H9 (cell line): ENCODE measurements at places on chromosomes 3 and 15. TPM values are rescaled to one million over a fixed set of nuclear protein-coding genes. Genes with fewer than 3 reads are reported as not detected.

The DPPA4 gene
- total RNA-seq, result 796 and 821 TPM in 2 replicates

DNA sequence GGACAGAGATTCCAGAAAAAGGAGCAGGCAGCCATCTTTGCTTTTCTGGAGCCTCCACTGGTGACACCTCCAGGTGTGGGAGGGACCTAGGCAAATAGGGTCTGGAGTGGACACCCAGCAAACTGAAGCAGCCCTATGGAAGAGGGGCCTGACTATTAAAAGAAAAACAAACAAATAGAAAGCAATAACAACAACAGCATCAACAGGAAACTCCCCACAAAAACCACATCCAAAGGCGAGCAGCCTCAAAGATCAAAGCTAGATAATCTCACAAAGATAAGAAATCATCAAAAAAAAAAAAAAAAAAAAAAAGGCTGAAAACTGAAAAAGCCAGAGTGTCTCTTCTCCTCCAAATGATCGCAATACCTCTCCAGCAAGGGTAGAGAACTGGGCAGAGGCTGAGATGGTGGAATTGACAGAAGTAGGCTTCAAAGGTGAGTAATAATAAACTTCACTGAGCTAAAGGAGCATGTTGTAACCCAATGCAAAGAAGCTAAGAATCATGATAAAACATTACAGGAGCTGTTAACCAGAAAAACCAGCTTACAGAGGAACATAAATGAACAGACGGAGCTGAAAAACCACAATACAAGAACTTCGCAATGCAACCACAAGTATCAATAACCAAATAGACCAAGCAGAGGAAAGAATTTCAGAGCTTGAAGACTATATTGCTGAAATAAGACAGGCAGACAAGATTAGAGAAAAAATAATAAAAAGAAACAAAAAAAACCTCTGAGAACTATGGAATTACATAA is 225.4 kb downstream of the CTNNB1 start:
- DNase-seq, result no peak

DNA sequence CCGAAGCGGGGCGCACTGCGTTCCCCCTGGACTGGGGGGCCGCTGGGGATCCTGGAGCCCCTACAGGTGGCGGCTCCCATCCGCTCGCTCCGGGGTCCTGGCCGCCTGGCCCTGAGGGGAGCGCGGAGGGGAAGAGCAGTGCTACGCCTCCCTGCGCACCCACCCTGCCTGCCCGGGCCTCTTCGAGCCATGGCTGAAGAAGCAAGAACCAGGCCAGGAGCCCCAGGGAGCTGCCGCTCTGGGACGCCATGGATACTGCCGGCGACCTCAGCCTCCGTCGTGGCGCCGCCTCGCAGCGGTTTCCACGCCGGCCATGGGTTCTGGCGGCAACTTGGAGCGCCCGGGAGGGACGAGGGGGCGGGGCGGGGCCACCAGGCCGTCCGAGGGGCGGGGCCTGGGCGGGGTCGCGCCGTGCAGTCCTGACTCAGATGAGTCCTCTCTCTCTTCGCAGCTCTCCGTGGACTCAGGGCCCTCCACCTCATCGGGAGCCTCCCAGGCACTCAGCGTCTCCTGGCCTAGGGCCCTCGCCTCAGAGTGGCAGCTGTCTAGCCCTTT is 50.9 kb downstream of the MYL3 start:
- DNase-seq, result peak; percentile 92

- no peak for DNase-seq
These were observed 418.8 kb upstream of the NR2F2 start for GRCh38 chr15:95911570-95912279.

DNA sequence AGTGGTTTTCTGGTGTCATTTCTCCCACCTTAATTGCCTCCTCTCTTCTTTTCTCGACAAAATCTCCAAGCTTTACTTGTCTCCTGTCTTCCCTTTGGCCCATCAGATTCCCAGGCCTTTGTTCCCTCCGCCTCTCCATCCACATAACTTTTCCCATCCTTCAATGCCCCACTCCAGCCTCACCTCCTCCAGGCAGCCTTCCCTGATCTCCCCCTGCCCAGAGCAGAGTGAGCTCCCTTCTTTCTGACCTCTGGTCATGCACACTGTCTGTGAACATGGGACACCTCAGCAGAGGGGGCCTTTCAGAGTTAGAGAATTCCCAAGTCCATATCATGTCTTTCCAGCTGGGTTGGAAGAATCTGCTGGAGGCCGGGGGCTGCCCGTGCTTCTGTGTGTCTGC is 14.6 kb upstream of the SSUH2 start:
- DNase-seq, result no peak

The ANO10 gene
- total RNA-seq, result 32.3 and 38.7 TPM in 2 replicates

- no peak for DNase-seq
These were observed 17.1 kb downstream of the AQR start for GRCh38 chr15:34952481-34952880.

DNA sequence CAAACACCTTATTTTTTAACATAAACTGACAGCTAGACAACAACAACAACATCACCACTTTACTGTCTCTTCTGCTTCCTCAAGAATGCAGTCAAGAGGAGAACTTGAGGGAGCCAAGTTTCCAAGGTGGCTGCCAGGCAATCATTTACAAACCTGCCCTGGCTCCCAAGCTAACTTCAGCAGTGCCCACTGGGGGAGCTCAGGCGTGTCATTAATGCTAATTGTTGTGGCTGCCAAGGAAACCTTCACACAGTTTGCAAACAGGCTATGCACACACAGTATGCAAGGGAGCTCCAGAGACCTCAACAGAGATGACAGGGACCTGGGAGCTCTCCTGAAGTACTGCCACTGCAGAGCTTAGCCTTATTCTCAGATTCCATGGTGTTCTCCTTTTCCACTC is 2.1 kb downstream of the DZIP1L start:
- peak; percentile 48 for DNase-seq

DNA sequence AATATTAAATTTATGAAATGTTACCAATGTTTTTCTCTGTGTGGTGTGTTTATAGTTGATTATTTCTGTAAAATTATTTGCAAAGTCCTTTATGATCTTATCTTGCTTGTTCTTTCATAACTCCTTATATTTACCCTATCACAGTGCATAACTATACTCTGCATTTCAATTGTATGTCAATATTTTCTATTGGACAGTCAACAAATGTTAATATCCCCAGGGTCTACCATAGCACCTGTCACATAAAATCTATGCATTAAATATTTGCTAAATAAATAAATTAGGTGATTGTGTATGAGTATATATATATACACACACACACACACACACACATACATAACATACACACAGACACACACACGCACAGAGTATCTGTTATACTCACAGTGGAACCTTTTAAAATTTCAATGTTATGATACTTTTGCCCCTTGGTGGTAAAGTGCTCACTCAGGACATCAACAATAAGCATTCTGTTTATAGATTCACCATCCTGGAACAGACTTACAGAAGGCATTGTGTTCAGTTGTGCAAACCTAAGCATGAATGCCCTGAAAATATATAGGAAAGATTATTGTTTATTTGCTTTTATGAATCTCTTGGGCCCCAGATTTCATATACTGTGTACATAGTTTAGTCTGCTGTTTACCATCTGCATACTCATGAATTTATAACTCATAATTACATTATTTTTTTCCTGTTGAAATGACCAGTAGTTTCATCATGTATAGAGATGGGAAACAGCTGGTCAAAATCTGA is 443.7 kb downstream of the EPHA6 start:
- DNase-seq, result no peak

DNA sequence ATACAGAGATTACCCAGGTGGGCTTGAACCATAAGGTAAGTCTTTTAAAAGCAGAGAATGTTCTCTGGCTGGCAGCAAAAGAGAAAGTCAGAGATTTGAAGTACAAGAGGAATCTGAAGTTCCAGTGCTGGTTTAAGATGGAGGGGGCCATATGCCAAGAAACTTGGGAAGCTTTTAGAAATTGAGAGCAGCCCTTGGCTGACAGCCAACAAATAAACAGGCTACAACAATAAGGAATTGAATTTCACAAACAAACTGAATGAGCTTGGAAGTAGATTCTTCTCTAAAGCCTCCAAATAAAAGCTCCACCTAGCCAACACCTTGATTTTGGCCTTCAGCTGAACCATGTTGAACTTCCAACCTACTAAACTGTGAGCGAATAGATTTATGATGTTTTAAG is 85.7 kb downstream of the TRIM42 start:
- DNase-seq, result no peak

DNA sequence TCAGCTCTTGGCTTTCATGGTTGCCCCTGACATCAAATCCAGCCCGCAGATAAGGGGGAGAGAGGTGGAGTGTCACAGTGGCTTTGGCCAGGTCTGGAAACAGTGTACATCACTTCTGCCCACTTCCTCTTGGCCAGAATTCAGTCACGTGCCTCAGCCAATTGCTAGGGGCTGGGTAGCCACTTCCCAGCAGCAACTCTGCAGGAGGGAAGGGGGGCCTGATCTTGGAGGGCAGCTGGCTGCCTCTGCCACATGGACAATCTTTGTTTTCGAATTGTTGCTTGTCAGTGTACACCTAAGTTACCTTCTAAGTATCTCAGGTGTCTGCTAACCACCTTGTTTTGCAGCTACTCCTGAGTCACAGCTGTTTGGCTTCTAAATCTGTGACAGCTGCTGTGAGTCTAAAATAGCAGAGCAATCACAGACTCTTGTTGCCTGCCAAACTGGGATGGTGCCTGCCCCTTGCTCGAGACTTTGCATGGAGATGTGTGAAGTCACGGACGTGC is 41.0 kb upstream of the LIMD1 start:
- no peak for DNase-seq

The TF gene
- total RNA-seq, result 0.09 and 0.18 TPM in 2 replicates

The SV2B gene
- total RNA-seq, result 0.07 TPM in 1 of 2 replicates, not detected in the other

GRCh38 chr3:47523310-47524073 is 10.0 kb upstream of the ELP6 start:
- no peak for DNase-seq

DNA sequence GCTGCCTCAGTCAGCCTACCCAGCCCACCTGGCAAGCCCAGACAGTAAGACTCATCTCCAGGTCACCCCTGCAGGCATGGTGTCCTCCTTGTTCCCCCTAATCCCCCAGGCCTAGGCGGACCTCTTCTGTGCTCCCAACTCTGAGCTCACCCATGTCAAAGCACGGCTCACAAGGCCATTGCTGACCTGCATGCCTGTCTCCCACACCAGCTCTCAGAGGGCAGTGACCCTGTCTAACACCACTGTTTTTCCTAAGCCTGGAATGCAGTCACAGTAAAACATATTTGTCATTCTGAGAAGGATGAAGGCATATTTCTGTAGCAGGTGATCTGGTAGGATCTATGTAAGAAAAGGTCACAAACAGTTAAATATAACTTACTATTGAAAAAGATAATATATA is 110.3 kb upstream of the HACD2 start:
- no peak for DNase-seq

DNA sequence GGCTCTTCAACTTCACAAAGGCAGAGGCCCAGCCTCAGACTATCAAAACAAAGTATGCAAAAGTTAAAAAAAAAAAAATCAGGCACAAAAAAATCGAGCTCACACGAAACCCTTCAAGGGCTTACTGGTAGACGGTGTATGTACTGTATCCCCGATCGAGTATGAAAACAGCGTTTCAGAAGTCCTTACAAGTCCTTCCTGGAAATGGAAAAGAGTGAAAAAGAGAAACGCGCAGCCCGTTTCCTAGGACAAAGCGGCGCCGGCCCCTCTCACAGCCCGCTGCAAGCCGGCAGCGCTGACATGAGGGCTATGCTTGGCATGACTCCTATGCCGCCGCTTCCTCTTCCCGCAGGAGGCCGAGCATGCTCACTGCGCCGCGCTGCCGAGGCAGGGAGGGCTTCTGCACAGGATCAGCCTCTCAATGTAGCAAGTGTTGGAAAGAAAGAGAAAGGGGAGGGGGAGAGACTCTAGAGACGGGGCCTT is at the start of gene VGLL4:
Gene VGLL4 (minus strand): TSS at position 311 of the 483 bp plus-strand sequence. CDS start 397 bp downstream, outside the sequence.
- DNase-seq, result peak; percentile 95

GRCh38 chr15:33016405-33017024 is 178.0 kb downstream of the FMN1 start:
- DNase-seq, result no peak

GRCh38 chr15:60390871-60391501 is 6.8 kb downstream of the ANXA2 start:
- DNase-seq, result peak; percentile 50

- DNase-seq, result no peak
These were observed 69.9 kb downstream of the LYZL4 start for GRCh38 chr3:42340466-42340865.

DNA sequence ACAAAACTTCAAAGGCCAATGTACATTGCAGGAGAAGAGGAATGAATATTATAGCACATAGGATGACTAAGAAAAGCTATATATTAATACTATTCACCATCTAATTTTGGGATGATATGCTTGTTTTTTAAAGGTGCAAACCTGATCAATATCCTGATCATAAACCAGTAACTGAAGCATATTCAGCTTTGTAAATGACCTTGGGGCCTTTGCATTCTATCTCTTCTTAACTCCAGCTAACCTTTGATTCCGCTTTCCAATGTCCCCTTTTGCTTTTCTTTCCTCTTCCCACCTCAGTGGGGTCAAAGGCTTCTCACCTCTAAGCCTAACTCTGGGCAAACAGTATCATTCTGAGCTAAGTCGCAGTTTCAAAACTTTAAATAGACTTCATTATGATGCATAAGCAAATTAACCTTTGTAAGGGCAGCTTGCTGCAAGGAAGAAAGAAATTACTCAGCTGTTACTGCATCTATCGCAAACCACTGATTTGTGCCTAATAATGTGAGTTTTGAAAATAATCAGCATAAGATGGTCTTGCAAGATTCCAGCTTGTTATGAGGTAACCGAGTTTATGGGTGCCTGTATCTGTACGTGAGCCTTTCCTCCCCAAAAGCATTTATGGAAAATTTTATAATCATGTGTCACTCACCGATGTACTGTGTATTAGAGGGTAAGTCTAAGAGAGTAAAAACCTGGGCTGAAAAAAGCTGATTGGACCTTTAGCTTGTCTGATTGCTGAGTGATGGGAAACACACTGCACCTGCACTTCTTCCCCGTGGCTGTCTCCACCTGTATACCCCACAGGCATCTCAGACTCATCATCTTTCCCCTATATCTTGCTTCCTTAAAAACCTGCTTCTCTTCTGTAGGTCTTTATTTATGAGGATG is 116.8 kb downstream of the TPRG1 start:
- DNase-seq, result no peak

- no peak for DNase-seq
These were observed 3.9 kb downstream of the LXN start for GRCh38 chr3:158668506-158668905.

DNA sequence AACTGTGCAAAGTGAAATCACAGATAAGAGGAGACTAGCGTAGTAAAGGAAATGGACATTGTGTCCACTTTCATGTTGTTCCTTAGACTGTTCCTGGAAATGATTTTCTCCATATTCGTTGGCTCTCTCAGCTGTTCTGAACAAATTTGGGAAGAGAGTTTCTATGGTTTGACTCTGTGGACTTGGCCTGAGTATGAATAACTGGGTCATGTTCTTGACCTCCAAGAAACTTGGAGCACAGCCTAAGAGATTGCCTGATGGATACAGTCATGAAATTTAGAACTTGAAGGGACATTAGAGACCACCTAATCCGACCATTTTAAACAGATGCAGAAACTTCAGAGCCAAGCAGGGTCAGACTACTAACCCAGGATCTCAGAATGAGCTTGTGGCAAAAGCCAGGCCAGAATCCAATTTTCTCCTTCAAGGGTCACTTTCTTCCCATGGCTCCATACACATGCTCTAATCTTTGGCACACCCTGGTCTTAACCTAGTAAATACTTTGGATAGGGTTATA is 430.4 kb downstream of the RBMS3 start:
- no peak for DNase-seq

GRCh38 chr3:146425341-146425740 is 44.0 kb downstream of the PLSCR2 start:
- DNase-seq, result no peak
